Stimulated activated CD4-positive, alpha-beta T cell treated with anti-CD3 and anti-CD28 coated beads, TNF-alpha, amount 100 ng/mL, for 48 hours (primary cell): ENCODE measurements at places on chromosomes 3 and 15.
A peak's percentile ranks its signal among the peaks of the same experiment; 100 is the strongest.

DNA sequence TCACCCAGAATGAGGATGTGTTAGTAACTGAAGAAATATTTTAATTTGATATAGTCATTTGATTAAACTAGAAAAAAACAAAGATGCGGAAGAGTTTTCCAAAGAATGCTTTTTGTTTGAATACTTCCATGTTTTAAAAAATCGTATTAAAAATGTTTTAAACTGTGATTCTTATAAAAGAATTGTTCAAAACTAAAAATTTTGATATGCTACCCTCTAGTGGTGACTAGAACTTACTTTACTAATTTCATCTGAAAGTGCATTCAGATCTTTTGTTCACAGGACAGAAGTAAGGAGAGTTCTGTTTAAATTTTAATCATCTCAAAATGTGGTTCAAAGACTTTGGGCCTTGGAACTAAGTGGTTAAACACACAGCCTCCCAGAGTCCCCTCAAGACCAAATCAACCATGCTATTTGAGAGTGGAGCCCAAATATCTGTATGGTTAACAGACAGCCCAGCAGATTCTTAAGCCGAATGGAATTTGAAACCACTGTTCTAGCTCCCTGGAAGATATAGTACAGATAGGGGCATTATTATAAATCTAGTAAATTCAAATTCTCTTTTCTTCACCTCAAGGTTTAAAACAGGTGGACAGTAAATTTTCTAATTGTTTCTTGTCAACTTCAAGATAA, 45.2 kb upstream of the SYNPR start:
- DNase-seq: no peak

DNA sequence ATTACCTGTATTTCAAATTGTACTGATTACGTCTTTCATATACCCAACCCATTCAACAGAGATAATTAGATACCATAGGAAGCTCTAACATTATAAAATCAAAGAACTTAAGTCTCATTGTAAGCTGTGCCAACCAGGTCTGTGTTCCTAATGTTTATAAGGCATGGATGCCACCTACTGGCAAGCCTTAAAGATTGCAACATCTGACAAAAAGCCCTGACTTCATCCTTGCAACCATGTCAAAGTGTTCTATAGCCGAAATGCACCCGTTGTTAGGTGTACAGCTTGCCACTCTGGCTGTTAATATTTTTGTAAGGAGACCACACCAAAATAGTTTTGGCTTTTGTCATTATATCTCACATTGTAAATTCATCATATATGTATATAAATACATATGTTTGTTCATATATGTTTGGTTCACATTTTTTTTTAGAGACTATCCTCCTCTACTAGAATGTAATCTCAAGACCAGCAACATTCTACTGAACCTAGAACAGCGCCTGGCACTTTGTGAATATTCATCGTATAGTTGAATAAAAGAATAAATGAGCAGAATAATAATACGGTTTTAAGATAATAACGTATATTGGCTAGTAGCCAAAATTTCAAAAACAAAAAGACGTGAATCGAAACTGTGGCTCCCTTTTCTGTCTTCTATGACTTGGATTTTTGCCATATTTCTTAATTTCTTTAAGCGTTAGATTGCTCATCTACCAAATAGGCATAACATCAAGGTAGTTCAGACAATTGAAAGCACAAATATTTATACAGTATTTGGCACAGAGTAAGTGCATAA, 258.1 kb downstream of the TBL1XR1 start:
- DNase-seq: peak; percentile 7

GRCh38 chr3:52347716-52348635, 31.9 kb downstream of the DNAH1 start:
- no peak for DNase-seq

DNA sequence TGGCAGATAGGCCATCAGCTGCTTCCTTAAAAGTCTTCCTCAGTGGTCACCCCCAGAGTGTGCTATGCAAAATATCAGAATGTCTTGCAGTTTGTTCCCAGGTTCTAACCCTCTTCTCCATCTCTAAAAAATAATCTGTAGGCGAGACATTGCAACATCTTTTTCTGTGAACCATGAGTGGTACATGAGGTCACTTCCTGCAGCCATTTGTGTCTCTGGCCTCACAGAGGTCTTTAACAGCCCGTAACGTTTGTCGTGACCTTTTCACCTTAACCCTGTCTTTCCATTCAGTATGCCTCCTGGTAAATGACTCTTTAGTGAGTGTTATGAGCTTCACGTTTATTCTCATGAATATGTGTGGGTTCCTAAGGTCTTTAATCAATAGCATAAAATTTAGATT, 145.4 kb downstream of the KLHL25 start:
- DNase-seq: peak; percentile 44

GRCh38 chr15:81859737-81860516, 185.9 kb downstream of the MEX3B start:
- no peak for DNase-seq
